ENCODE measurements at places on chromosomes 13 and 19.

DNA sequence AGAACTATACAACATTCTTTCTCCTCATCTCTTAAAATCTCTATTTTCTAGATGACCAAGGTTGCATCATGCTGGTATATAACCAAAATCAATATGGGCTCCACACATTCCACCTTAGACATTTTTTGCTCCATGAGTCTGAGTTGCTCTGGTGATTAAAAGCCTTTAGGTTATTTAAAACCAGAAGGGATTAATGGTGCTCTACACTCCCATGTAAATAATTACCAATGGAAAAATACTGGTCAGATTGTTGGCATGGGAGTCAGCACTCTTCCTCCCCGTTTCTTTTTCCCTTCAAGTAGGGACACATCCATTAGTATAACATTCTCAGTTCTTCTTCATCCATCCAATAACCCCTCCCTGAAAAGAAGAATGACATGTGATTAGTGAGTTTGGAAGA, 747.7 kb downstream of the PCDH17 start:
- DNase-seq = no peak

- DNase-seq = peak; percentile 55
These were observed 109.5 kb downstream of the TBC1D4 start for GRCh38 chr13:75372517-75372916.

- DNase-seq = no peak
These were observed 2.5 kb downstream of the FTL start for GRCh38 chr19:48967346-48968178.

DNA sequence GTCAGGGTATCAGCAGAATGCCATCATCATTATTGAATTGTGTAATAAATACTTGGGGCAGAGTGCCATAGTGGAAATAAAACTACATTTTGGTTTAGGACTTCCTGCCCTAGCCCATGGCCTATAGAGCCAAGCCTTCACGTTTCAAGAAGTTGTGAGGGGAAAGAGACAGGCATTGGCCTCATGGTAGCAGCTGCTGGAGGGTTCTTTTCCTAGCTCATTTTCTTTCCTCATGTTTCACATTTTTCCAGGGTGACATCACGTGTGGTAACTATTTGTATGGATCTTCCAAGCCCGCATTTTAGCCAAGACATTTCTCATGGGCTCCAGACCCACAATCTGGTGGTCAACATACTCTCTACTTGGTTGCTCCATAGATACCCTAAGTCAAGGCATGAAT, 80.4 kb downstream of the LRCH1 start:
- no peak for DNase-seq

DNA sequence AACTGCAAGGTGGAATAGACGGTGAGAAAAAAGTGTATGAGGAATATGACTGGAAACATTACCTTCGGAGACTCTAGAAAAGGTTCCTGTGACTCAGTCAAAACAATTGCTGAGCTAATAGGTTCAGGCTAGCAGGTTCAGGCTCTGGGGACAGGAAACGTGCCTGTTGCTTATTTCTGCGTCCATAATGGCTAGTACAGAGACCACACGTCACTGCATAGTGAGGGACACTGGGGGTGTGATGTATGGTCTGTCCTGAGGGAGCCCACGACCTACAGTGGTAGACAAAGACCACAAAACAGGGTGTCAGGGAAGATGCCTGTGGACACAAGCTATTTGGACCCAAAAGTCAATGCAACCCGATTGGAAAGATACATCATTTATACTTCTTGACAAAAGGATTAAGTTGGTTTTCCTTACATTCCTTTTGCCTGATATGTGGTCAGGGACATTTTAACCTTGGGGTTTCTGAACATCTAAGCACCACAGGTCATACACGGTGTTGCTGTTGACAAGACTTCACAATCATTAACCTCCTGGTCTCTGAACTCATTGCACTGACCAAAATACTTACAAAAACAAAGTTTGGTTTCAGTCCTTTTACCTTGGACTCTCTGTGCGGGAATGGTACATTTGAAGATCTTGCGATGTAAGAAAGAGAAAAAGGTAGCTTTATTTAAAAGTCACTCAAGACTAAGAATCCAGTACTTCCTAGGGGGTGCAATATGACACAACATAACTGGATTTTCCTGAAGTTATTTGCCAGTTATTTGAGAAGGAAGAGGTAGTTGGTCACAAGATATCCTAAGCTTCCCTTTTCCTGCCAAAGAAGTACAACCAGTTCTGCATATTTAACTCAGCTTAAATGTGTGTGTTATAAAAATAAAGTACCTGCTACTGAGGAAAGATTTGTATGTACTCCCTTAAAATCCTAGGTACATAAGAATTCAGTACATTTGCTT, 20.0 kb downstream of the CRYL1 start:
- DNase-seq = no peak

DNA sequence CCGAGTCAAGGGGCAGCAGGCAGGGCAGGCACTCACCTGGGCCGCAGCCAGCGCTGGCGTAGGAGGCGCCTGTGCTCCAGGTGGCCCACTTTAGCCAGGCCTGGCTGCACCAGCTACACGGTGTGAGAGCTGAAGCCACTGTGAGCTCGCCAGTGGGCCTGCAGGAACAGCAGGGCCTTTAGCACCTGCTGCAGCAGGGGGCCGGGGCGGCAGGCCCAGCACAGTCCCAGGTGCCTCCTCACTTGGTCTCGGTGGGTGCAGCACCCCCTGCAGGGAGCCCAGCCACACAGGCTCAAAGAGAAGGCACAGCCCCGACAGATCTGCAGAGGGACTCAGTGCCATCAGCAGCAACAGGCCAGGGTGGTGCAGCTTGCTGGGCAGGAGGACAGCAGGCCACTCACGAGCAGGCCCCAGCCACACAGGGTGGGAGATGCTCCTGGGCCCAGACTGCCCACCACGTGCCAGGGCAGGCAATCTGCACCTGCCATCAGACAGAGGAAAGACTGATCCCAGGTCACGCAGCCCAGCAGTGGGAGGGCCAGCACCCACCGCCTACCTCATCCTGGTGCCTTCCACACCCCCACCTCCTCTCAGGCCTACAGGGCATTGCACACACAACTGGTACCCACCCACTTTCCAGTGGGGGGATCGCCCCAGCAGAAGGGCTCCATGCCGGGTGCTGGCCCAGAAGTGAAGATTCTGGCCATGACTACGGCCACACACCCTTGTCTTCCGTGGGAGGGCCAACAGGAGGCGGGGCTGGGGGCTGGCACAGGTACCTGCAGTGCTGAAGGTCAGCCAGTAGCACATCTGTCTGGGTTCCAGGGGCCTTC, 15.8 kb downstream of the ARHGAP33 start:
- DNase-seq = no peak

DNA sequence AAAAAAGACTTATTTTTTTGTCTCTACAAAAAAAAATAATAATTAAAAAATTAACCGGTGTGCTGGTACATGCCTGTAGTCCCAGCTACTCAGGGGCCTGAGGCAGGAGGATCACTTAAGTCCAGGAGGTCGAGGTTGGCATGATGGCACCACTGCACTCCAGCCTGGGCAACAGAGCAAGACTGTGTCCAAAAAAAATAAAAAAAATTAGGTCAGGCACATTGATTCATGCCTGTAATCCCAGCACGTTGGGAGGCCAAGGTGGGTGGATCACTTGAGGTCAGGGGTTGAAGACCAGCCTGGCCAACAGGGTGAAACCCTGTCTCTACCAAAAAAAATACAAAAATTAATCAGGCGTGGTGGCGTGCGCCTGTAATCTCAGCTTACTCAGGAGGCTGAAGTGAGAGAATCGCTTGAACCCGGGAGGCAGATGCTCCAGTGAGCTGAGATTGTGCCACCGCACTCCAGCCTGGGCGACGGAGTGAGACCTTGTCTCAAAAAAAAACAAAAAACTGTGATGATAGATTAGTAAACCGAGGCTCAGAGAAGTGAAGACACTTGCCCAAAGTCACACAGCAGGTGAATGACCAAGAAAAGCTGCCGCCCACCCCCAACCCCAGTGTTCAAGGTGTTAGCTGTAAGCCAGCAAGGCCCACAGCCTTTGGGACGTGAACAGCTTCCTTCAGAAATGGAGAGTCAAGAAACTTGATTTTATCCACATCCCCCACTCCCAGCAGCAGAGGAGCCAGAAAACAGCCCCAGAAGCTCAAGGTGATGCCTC, 9.4 kb downstream of the RNU6-9 start:
- no peak for DNase-seq

DNA sequence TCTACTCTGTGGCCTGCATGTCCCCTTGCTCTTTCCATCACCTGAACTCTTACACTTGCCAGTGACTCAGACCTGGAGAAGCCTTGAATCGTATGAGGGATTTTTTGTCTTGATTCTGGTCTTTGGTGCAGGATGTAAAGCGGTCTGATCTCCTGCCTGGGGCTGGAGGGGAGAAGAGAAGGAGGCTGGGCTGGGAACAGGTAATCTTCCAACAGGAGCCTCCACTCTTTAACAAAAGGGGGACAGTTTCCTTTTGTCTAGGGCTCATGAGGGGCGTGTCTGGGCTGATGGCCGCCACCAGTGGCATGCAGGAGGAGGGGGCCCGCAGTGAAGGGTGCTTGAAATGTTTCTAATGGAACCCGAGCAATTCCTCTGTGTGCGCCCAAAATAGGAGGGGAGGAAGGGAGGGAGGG, 24.7 kb downstream of the NFIX start:
- DNase-seq = no peak

- no peak for DNase-seq
These were observed 28.9 kb downstream of the KCTD15 start for GRCh38 chr19:33825556-33825955.

GRCh38 chr13:19153782-19154450, 27.7 kb downstream of the TUBA3C start:
- no peak for DNase-seq

- peak; percentile 92 for DNase-seq
These were observed at the start of gene TRMT1 for GRCh38 chr19:13116282-13117175. TSS of gene TRMT1 (minus strand) at chr19:13116740. CDS start at chr19:13116399, 341 bp downstream.

DNA sequence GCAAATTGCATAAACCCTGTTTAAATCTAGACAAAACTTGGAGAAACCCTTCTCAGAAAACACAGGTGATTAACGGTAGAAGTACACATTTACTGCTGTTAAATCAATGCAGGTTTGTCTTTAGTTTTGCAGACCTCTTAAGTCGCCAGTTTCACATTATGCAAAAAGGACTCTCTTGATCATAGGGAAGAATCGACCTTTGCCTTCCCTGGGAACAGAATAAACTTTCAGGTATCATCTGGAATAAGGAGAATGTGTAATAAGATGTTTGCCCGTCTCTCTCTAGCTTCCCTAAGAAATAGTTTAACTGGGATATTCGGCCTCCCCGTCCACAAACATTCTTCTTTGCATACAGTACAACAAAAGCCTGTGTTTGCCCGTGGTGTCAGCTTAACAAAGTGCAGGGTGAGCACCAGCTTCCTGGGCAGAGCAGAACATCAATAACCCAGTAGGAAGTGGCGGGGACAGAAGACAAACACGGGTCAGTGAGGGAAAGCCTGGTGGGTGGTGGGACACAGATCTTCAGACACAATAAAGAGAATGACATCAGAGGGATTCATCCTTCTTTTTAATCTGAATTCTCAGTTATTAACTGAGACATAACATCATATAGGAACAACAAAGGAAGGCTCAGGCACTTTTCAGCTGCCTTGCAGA, 1077.7 kb upstream of the SLC10A2 start:
- DNase-seq = no peak

GRCh38 chr13:112807653-112808376, 118.0 kb downstream of the ATP11A start:
- DNase-seq = no peak

DNA sequence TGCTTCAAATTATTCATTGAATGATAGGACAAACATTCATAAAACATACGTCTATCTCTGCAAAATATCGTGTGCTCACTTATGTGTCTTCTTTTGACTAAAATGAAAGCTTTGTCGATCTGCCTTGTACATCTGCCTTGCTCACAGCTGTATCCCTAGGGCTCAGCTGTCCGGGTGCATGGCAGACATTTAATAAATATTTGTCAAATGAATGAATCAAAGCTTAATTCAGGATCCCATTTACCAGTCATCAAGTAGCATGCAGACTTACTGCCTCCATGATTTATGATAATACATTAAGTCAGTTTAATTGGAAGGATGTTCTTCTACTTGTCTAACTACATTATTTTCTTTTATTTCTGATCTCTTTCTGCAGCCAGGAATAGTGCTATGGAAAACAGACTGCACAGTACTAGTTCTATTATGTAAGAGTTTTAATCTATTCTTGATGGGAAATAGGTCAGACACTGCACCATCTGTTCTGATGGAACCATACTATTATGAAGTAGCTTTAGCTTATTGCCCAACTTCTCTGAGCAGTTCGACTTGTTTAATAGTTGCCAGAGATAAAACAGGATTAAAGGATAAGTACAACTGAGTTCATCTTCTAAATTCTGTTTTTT, 13.2 kb downstream of the SLC46A3 start:
- DNase-seq = no peak
